ENCODE measurements at places on chromosomes 4 and X.

DNA sequence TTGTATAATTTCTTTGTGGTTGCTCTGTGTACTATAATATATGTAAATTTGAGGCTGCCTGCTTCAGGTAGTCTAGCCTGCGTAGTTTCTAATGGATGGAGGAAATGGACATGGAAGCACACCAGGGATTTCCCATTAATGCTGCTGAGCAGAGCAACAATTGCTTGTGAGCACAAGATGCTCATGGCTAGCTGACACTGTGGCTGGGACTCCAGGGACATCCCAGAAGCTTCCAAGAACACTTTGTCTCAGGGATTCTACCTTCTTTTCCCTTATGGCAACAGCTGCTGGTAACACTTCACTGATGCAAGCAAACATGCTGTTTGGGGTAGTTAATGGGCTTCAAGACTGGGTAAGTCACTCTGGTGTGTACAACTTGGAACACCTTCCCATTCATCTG, 66.1 kb downstream of the TENT5D start:
- DNase-seq = no peak

DNA sequence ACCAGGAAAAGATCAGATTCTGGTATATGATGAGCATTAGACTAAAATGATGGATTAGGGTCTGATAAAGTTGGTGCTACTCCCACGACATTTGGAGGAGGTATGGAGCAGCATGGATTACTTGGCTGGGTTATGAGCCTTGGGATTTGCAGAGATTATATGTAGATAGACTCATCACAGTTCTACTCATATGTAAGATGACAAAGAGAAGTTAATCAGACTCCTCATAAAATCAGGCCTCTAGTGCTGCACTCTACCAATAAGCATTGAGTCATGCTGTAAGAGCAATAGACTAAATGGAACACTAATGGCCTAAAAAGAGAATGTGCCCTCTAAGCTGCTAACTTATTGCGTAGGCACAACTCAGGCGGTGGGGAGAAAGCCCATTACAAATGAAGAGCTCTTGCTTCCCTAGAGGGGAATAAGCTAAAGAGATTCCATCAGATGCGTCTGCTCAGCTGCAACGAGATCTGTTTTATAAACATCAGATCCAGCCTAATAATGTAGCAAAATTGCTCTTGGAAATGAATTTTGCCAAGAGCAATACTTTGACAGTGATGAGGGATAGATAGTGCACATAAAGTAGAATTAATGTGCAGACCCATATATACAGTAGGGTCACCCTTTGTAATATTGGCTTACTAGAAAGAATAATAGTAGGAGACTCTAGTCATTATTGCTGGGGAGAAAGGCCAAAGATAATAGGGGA, 17.5 kb downstream of the LIAS start:
- no peak for DNase-seq

DNA sequence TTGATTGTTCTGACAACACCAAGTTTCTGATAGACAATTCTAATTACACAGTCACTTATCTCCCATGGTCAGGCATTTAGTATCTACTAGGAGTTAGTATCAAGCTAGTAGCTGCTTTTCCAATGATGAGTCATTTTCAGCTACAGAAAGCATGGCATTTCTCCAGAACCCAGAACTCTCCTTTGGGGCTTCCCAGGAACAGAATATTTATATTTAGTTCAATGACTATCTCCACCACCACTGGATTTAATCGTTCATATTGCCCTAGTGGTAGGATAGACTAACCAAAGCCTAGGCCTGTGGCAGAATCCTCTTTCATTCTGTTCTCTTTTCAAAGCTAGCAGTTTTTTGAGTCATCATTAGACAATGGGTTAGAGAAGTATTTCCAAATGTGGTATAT, 569.4 kb downstream of the GABRG1 start:
- DNase-seq = no peak

DNA sequence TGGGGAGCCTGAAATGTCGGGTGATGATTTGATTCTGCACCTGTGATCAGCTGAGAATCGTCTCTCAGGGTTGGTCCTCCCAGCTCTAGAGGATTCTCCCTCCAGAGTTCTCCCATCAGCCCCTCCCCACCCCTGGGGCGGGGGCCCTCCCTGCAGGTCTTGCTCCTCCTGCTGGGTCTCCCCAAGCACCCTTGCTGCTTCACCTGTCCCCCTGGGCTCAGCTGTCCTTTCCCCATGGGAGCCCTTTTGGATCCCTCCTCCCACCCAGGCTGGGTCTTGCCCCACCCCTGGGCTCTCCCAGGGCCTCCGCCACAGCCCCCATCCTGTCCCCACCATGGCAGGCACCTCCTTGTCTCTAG, 22.2 kb downstream of the PSAPL1 start:
- peak; percentile 51 for DNase-seq

DNA sequence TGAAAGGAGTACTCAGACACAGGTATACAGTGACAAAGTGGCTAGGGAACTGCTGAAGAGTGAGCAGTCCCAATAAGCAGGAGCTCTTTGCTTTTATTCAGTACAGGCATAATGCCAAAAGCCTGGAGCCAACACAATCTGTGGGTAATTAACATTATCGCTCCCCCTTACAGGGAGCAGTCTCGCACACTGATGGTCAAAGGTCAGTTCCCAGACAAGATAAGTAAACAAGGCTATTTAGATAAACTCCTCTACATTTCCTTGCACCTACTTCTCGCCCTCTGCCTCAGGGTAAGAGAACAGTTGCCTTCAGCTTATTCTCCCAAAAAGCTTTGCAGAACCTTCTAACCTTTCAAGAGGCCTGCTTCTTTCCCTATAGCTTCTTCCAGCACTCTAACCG, 73.9 kb upstream of the TAF9B start:
- no peak for DNase-seq

- DNase-seq = no peak
These were observed 287.2 kb downstream of the FRMPD4 start for GRCh38 chrX:12425496-12425895.

GRCh38 chr4:10161146-10161545, 44.5 kb upstream of the WDR1 start:
- no peak for DNase-seq

- DNase-seq = no peak
These were observed 85.9 kb downstream of the CLDN34 start for GRCh38 chrX:10052906-10053625.

DNA sequence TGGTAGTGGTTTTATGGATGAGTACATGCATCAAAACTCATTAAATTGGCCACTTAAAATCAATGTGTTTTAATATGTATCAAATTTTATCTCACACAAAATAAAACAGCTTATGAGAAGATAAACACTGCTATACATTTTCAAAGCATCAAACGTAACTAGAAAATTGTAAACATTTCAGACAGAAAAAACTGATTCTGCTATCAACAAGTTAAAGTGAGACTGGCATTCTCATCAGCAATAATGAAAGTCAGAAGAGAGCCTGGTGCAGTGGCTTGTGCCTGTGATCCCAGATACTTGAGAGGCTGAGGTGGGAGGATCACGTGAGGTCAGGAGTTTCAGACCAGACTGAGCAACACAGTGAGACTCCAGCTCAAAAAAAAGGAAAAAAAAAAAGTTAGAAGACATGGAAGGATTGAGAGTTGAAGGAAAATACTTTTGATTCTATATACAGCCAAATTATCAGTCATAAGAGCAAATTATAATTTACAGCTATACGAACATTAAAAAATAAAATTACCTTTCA, 2.9 kb downstream of the TBCK start:
- no peak for DNase-seq

DNA sequence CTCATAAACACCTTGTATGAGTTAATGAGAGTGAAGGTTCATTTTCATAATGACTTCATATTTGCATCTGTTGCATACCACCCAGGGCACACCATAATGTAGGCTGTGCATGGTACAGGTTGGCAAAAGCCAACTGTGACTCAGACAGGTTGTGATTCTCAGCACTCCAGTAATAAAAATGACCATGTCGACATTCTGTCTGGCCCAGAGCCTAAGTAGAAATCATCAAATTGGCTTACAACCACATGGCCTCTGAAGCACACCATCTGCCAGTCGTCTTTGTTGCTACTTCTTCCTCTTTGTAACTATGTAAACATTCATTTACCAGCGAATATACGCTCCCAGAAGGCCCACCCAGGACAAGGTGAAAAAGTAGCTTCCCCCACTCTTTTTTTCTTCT, 459.5 kb downstream of the GASK1B start:
- no peak for DNase-seq

- no peak for DNase-seq
These were observed 9.8 kb downstream of the NKX3-2 start for GRCh38 chr4:13534344-13535063.

DNA sequence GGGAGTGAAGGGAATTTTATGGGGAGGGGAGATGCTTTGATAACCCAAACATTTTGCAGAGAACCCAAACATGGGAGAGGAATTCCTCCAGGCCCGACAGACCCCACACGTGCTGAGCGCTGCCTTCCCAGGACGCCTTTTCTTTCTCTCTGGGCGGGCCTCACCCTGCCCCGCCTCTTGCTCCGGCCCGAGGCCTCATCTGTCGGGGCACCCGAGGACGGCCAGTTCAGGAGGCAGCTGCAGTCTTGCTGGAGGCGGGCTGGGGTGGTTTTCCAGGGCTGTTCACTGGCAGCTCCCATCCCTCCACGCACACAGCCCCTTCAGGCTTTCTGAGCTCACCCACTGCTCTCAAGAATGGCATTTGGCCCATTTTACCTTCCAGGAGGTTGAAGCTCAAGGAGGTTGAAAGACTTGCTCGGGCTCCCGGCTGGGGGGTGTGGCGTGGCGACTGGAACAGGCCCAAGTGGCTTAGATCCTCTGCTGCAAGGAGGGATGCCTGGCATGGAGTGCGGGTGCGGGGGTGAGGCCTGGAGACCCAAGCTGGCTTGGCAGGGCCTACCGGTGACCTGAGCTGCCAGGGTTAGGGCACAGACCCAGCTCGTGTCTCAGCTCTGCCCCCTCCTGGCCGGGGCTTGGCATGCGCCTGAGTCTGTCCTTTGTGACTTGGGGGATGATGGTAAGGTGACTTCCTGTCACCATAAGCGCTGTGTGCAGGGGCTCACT, 99.2 kb downstream of the PSAPL1 start:
- no peak for DNase-seq
